ENCODE measurements at places on chromosomes 3 and 15.

DNA sequence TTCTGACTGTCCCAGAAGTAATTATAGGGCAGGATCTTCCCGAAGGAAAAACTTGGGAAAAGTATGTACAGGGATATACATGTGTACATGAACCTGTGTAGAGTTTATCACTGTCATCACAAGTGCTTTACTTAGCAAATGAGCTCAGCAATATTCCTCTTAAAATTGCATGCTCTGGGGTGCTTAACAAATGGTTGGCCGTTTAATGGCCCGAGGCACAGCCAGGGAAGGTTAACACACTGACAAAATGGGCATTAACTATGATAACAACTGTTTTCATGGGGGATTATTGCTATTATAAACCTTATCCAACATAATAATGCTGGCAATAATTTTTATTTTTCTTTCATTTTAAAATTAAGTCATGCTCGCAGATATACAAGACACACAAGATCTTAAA, 459.3 kb downstream of the TUSC7 start:
- no peak for DNase-seq

- no peak for DNase-seq
Observed at GRCh38 chr3:35663471-35663870, 24.1 kb downstream of the ARPP21 start.

GRCh38 chr3:32359766-32360492, 31.7 kb upstream of the CMTM7 start:
- DNase-seq = no peak

DNA sequence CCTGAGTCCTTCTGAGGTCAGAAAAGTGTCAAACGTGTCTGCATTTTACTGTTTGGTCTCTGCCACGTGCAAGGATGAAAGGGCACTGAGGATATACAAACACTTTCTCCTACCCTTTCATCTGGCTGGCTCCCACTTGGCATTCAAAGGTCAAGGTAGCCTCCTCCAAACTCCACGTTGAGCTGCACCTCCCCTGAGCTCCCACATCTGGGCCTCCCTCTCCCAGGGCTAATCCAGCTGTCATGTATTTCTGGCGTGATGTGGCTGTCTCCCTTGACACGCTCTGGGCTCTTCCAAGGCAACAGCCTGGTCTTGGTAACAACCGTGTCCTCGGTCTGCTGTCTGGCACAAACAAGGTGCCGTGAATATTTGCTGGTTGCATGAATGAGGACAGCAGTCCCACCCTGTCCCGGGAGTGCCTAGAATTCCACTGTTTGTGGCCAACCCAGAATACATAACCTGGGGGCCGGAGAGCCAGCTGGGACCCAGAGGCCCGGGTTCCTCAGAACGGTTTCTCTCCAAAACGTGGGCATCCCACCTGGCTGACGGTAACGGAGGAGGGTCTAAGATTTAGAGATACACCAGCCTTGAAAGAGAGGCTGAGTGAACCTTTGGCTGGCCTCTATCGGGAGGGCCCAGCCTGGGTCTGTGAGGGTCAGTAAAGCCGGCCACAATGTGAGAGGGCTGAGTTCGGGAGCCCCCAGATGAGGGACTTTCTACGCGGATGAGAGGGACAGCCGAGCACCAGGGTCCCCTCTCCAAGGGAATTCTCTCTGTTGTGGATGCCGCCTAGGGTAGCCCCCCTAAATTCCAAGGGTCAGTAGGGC, 767 bp downstream of the GLT8D1 start:
- DNase-seq = no peak

DNA sequence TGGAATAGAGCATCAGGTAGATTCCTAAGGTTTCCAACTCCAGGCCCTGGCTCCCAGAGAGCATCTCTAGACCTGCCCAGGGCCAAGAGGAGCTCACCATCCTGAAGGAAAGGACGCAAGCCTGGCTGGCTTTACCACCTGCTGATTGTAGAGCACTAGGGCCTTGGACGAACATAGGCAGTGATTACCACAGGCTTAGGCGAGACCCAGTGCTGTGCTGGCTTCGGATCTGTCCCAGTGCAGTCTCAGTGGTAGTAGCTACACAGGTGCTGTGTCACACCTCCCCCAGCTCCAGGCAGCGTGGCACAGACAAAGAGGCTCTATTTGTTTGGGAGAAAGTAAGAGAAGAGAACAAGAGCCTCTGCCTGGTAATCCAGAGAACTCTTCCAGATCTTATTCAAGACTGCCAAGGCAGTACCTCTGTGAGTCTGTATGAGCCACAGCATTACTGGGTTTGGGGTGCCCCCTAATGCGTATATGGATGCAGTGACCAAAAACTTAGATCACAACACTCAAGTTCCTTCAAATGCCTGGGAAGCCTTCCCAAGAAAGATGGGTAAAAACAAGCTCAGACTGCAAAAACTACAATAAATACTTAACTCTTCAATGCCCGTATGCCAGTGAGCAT, 25.4 kb downstream of the ISG20 start:
- no peak for DNase-seq

- DNase-seq = no peak
Observed at GRCh38 chr15:74611834-74612233, 3.8 kb upstream of the CLK3 start.

- no peak for DNase-seq
Observed at GRCh38 chr3:88059380-88060170, 520 bp downstream of the ZNF654 start.

DNA sequence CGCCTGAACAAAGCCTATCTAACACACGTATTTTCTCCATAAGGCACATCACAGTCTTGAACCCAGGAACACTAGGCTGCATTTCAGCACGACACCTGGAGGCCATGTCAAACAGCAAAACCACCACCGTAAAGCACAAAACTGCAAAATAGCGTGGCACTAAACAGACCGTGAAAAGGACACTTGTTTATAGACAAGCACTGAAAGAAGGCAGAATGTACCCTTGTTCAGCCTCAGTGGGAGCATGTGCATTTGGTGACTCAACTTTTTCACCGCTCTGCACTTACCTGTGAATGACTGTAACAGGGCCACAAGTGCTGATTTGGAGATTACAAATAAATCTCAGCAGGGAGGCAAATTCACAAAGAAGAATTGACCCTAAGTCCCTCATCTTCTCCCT, 80.8 kb downstream of the ISG20 start:
- DNase-seq = no peak

Measured in activated gamma-delta T cell (primary cell).